ENCODE measurements at places on chromosomes 12 and 14.

DNA sequence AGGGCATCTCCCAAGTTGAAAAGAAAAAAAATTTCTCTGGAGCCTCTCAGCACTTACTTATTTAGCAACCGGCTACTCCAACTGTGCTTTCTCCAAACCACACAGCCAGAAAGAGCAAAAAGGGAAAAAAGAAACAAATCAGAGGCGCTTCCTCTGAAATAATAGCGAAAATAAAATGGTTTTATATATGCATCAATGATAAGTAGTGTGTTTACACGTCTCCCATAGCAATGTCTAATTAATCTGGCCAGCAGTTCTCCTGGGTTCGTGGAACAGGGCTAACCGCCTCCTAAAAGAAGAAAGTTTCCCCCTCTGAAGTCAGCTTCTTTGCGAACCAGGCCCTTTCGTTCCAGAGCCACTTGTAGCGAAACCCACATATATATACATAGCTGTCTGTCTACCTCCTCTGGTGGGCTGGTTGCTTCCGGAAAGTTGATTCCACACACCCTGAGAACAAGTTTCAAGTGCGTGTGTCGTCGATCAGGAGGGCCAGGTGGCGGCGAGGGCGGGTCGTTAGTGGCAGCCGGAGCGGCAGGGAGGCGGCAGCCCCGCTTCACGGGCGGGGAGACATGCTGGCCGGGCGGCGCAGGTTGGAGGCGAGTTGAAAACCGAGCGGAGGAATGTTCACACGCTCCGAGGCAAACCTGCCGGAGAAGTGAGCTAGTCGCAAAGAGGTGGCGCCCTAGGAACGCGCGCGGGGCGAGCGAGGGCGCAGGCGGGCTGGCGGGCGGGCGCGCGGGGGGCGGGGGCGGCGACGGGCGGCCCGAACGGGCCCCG, 2.7 kb downstream of the PTHLH start:
- no peak for DNase-seq

DNA sequence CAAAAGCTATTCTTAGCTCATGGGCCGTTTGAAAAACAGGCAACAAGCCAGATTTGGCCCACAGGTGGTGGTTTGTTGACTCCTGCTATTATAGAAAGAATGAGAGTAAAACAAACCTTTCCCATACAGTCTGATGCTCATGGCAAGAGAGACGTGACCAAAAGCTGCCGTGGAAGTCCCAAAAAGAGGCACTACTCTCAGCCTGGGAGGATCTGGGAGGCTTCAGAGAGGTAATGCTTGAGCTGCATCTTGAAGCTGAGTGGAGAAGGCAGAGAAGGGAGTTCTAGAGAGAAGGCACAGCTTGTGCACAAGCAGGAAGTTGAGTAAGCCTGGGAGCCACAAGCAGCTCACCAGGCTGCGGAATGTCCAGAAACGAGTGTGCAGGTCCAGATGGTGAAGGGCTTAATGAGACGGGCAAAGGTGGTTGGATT, 9.6 kb downstream of the PLXNC1 start:
- DNase-seq: no peak

GRCh38 chr14:90981636-90982035, 78.8 kb downstream of the RPS6KA5 start:
- no peak for DNase-seq

- DNase-seq: no peak
Observed at GRCh38 chr12:97520106-97520505, 57.5 kb downstream of the RMST start.

- DNase-seq: no peak
Observed at GRCh38 chr14:104139460-104140212, 1.2 kb downstream of the KIF26A start.

GRCh38 chr14:34052658-34053014, 101.8 kb upstream of the EGLN3 start:
- DNase-seq: no peak

DNA sequence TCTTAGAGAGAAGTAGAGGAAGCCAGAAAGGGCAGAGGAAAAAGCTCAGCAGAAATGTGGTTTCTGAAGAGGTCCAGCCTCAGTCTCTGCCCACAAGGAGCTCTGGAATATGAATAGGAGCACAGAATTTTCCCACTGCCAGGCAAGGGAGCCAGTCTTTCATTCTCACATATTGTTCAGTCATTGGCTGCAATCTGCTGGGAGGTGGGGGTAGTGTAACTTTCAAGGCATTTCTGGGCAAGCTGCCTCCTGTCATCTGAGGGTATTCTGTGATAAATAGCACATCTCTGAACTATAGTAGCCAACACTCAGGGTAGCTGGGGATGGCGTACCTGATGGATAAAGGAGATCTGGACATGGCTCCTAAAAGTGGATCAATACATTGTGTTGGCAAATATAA, 127.2 kb downstream of the LRRK2 start:
- no peak for DNase-seq

- no peak for DNase-seq
Observed at GRCh38 chr14:59155886-59156285, 32.6 kb upstream of the DAAM1 start.

DNA sequence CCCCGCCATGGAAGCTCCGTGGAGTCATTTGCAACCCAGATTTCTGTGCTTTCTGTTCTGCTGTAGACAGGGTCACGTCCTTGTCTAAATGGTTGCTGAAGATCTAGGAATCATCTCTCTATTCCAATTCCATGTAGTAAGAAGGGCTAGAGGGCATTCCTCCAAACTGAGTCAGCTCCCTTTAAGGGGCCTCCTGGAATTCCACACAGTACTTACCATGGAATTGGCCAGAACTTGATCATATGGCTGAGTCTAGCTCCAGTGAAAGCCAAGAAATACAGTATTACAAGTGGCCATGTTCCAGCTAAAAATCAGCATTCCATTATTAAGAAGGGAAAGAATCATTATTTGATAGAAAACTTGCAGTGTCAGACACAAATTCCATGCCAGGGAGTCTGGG, 171.9 kb downstream of the PRKCH start:
- peak; percentile 83 for DNase-seq

DNA sequence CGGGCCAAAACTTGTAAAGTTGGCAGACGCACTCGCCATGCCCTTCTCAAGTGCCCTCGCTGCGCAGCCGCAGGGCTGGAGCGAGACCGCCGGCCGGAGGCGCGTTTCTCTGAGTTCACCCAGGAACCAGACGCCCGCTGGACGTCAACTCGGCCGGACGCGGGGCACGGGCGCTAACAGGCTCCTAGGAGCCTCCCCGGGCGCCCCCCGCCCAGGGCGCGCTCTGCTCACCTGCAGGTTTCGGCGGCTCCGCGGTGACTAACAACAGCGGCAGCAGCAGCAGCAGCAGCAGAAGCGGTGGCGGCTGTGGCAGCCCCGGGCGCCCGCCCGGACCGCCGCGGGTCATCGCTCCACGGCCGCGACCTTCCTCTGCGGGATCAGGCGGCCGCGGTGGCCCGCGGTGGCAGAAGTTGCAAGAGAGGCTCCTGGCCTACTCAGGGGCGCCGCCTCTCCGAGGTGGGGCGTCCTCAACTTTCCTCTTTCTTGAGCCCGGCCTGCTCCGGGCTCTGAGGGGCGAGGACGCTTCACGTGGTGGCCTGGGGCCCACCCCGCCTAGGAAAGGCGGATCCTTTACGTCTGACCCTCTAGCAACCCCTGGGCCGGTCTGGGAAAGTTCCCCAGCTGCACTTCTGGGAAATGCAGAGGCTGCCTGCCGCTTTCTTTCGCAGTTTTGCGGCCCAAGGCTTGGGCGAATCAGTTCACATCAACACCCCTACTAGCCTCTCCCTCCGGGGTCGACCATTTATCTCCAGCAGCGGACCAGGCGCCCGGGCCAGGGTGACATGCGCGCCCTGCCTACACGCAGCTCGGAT, at the start of gene PLBD1:
PLBD1 (minus strand) TSS at position 533 of the 812 bp plus-strand sequence; CDS start at position 346, 187 bp downstream.
- no peak for DNase-seq

DNA sequence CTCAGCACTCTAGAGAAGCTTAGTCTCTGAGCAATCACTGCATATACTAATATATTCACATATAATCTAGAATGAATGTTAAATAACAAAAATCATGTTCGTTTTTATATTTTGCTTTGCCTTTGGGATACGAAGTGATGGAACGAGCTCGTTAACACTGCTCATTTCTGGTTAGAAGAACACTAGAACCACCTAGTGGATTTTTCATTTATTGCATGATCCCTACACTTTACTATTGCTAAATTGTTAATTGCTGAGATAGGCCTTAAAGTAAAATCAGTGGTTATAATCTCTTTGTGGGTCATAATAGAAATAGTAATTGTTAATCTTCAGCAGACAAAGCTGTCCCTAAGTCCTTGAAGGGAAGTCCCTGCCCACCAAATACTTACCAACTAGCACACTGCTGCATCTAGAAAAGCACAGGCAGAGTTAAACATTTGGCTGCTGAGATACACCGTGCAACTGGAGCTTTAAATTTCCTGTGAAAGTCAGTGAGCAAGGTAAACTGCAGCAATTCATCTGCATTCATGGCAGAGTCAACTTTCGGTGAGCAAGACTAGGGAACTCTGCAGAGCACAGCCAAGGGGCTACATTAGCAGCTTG, 353.7 kb downstream of the APAF1 start:
- peak; percentile 2 for DNase-seq

DNA sequence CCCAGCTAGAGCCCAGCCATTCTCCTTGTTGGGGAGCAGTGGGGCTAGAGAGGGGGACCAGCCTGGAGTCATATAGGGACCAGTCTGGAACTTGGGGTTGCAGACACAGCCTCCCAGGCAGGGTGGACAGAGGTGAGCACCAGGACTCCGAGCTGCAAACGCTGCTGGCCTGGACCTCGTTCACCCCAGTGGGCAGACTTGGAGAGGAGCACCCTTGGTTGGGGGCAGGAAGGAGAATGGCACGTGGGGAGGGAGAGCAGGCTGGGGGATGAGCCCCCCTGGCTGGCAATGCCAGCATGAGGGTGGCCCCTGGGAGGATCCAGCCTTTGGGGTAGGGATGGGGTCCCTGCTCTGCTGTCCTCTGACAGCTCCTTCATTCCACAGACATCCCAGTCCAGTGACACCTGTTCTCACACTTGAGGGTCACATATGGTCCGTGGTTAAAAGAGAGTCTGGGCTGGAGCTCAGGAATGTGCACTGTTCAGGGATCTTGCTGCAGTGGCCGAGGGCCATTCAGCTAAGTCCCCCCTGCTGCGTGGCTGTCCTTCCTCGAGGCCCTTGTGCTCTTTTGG, 2.8 kb downstream of the LBHD2 start:
- no peak for DNase-seq
